ENCODE measurements at places on chromosomes 3 and 15. TPM values are rescaled to one million over a fixed set of nuclear protein-coding genes. Genes with fewer than 3 reads are reported as not detected.

DNA sequence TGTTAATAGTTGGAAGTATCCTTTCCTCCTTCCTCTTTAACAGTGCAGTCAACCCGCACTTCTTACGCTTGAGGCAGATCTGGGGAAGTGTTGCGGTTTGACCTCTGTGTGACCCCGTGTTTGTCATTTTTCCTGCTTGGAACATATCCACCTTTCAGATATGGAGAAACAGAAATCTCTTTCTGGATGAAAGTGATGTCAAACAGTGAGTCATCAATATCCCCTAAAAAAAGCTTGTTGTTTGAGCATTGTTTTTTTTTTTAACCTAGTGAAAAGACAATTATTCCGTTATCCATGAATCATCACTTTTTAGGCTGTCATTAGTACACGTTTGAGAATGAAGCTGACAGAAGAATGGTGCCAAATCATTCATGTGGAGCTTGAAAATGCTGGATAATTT lies 293.7 kb downstream of the ARPP21 start:
- peaks cover 3% of the 10 kb centered on the region for H3K27me3 ChIP-seq
- H3K36me3 ChIP-seq: no peaks in the 10 kb centered on the region
- DNase-seq: no peak
- no peak overlapping the region for H3K4me3 ChIP-seq
- no peak overlapping the region for H3K27ac ChIP-seq
- H3K4me1 ChIP-seq: no peaks in the 10 kb centered on the region

GRCh38 chr3:141553055-141553454 lies 66.2 kb downstream of the RASA2 start:
- H3K4me3 ChIP-seq: peak overlapping the region; percentile 69
- H3K4me1 ChIP-seq: peaks cover 42% of the 10 kb centered on the region
- H3K27ac ChIP-seq: peak overlapping the region; percentile 90

DNA sequence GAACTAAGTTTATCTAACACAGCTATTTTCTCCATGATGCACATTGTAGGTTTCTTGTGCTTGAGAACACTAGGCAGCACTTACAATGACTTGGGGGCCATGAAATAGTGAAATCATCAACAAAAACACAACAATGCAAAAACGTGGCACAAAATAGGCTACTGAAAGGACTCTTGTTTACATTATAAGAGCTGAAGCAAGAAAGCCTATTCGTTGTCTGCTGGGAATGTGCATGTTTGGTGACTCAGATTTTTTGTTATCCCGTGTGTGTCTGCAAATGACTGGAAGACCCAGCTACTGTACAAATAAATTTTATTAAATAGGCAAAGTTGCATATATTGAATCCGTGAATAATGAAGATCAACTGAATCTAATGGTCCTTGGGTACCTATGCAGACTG lies 85.0 kb downstream of the TCF12 start:
- no peaks in the 10 kb centered on the region for H3K4me1 ChIP-seq
- DNase-seq: no peak
- H3K27me3 ChIP-seq: no peaks in the 10 kb centered on the region
- no peak overlapping the region for H3K27ac ChIP-seq
- no peak overlapping the region for H3K4me3 ChIP-seq

- peaks cover 30% of the 10 kb centered on the region for H3K4me1 ChIP-seq
- peaks cover 5% of the 10 kb centered on the region for H3K36me3 ChIP-seq
- no peak overlapping the region for H3K27ac ChIP-seq
- no peaks in the 10 kb centered on the region for H3K27me3 ChIP-seq
These were observed 16.4 kb downstream of the APBA2 start for GRCh38 chr15:28901987-28902745.

DNA sequence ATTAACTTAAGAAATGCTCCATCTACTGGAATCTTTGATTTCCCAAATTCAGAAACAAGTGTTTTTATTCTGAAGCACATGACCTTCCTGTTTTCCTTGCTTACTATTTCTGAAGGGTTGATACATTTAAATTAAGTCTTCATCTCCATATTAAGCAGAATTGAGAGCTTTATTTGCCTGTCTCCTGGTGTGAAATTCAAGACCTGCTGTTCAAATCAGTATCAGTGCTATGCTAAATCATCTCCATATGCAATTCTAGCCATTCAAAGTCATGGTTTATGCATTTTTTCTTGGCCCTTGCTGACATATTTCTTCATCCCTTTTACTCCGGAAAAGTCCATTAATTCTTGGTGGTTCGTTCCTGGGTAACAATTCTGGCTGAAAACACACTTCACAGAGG lies 195.4 kb downstream of the ATP8B4 start:
- peaks cover 40% of the 10 kb centered on the region for H3K36me3 ChIP-seq
- H3K27ac ChIP-seq: no peak overlapping the region
- no peak for DNase-seq
- no peaks in the 10 kb centered on the region for H3K4me1 ChIP-seq
- H3K4me3 ChIP-seq: no peak overlapping the region

GRCh38 chr3:128427872-128428822 lies 38.5 kb downstream of the DNAJB8 start:
- H3K27ac ChIP-seq: no peak overlapping the region
- peaks cover 2% of the 10 kb centered on the region for H3K4me1 ChIP-seq
- H3K27me3 ChIP-seq: peaks cover 37% of the 10 kb centered on the region
- no peak overlapping the region for H3K4me3 ChIP-seq
- no peak for DNase-seq

GRCh38 chr3:136931606-136932005 lies 26.2 kb upstream of the IL20RB start:
- H3K27me3 ChIP-seq: no peaks in the 10 kb centered on the region
- peaks cover 6% of the 10 kb centered on the region for H3K4me1 ChIP-seq
- peaks cover 53% of the 10 kb centered on the region for H3K36me3 ChIP-seq
- H3K4me3 ChIP-seq: no peak overlapping the region
- no peak for DNase-seq

DNA sequence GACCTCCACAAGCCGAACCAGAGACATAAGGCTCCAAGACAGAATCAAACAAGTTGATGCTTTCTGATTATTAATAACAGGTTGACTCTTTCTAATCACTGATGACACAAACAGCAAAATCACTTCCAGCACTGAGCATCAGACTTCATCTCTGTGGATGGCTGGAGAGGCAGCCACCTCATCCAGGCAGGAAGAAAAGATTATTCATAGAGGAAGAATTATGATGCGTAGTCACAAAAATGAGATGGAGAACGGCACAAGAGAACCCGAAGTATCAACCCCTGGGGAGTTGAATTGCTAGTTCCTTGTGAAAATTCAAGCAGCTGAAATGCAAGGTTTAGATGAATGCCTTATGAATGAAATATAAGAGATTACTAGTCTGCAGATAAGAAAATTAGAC lies 49.9 kb upstream of the LMCD1 start:
- no peaks in the 10 kb centered on the region for H3K36me3 ChIP-seq
- H3K27me3 ChIP-seq: peaks cover 8% of the 10 kb centered on the region
- no peaks in the 10 kb centered on the region for H3K4me1 ChIP-seq
- H3K27ac ChIP-seq: no peak overlapping the region
- no peak for DNase-seq

- no peaks in the 10 kb centered on the region for H3K27me3 ChIP-seq
- no peaks in the 10 kb centered on the region for H3K36me3 ChIP-seq
- no peaks in the 10 kb centered on the region for H3K4me1 ChIP-seq
- H3K27ac ChIP-seq: no peak overlapping the region
- no peak for DNase-seq
These were observed 184.0 kb downstream of the MAGI1 start for GRCh38 chr3:65854606-65855304.

DNA sequence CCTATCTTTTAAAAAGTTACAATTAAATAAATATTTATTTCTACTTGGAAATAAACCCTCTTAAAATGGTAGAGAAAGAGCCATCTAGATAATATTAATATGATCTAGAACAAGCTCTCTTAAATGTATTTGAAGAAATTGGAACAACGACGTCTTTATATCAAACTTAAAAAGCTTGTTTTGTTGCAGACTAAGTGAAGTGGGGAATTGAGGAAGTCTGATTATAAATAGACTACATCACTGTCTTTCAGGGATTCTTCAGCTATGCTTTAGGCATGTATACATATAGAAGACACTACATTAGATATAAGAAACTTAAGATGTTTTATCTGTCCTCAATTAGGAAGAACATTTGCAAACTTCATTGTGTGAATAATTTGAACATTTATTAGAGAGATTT lies 1.8 kb downstream of the BCHE start:
- no peak overlapping the region for H3K27ac ChIP-seq
- no peaks in the 10 kb centered on the region for H3K27me3 ChIP-seq
- no peaks in the 10 kb centered on the region for H3K36me3 ChIP-seq
- no peak overlapping the region for H3K4me3 ChIP-seq
- no peak for DNase-seq

GRCh38 chr15:43134157-43134635 lies 810 bp downstream of the TMEM62 start:
- H3K27ac ChIP-seq: peak overlapping the region; percentile 93

DNA sequence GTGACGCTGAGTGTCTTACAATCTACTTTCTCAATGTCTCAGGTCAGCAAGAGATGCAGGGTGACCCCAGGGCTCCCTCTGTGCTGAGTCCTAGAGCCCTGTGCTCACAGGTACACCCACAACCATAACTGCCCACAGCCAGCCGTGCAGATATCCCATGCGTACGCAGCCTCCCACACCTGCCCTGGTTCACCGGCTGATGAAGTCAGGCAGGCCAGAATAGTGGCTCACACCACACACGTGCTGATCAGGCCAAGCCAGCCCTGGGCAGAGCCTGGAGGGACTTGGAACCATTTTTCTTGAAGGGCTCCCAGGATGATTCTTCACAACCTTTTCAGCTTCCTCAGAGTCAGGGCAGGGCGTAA lies 63.6 kb upstream of the RPL32 start:
- no peaks in the 10 kb centered on the region for H3K27me3 ChIP-seq
- H3K4me1 ChIP-seq: peaks cover 8% of the 10 kb centered on the region
- H3K4me3 ChIP-seq: no peak overlapping the region
- DNase-seq: no peak
- no peak overlapping the region for H3K27ac ChIP-seq

GRCh38 chr3:169998668-169999131 lies 32.1 kb downstream of the SEC62 start:
- H3K4me1 ChIP-seq: peaks cover 13% of the 10 kb centered on the region
- no peak overlapping the region for H3K4me3 ChIP-seq
- no peaks in the 10 kb centered on the region for H3K27me3 ChIP-seq
- DNase-seq: no peak
- peaks cover 20% of the 10 kb centered on the region for H3K36me3 ChIP-seq

GRCh38 chr3:47041114-47041513 lies 61.6 kb downstream of the NBEAL2 start:
- no peak for DNase-seq
- H3K27me3 ChIP-seq: no peaks in the 10 kb centered on the region
- H3K36me3 ChIP-seq: peaks cover 37% of the 10 kb centered on the region
- no peak overlapping the region for H3K4me3 ChIP-seq

GRCh38 chr3:143183665-143183964 lies 64.0 kb downstream of the CHST2 start:
- no peak for DNase-seq
- H3K27ac ChIP-seq: no peak overlapping the region

DNA sequence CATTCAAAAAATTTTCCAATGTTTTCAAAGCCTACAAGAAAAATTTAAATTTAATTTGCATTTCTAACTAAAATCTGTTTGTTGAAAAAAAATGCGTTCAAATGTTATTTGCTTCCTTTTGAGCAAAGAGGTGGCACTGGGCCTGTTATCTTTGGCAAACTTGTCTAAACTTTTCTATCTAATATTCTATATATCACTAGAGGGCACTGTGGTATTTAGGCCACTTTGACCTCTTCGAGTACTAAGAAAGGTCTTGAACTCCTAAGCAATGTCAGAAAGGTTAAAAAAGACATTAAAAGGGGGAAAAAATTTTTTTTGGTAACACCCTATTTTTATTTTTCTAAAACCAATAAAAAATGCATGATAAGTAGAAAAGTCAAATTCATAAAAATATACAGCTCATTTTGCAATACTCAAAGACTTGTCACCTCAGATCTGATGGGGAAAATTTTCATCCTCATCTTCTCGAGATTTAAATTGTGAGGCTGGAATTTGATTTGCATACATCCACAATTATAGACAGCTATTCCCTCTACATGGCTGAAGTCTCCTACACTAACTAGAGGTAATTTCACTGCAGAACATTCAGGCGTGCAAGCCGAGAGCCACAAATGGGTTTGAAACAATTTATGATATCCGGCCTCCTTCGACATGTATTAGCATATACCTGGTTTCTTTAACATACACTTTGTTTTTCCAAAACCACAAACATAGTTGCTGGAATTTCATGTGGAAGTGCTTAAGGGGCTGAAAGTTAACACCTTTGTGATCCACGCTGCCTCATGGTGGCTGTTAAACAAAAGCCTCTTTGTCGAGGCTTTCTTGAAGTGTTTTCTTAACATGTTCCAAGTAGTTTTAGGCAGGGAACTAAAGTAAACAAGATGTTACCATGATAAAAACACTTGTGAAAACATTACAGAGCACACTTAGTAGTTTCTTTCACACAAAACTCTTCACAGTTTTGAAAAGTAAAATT lies 576.4 kb downstream of the FOXP1 start:
- no peak for DNase-seq
- peaks cover 47% of the 10 kb centered on the region for H3K4me1 ChIP-seq
- H3K36me3 ChIP-seq: peaks cover 10% of the 10 kb centered on the region
- no peak overlapping the region for H3K27ac ChIP-seq
- H3K27me3 ChIP-seq: no peaks in the 10 kb centered on the region

DNA sequence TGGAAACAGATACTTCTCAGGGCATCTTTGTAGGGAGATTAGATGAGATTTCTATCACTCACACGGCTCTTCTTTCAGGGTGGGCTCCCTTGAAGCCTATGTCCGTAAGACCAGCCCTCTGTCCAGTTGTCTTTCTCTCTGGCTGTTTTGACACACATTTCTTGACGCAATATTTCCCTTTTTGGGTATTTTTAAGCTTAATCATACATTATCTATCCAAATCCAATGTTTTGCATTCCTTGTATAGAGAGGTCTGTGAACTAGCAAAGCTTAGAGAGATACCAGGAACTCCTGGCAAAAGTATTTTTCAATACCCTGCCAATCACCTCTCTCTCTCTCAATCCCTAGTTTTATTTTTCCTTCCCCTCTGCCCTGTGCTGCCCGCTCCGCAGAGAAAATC lies 79.3 kb downstream of the EOMES start:
- no peak for DNase-seq
- H3K4me3 ChIP-seq: no peak overlapping the region
- H3K36me3 ChIP-seq: peaks cover 5% of the 10 kb centered on the region
- H3K27ac ChIP-seq: no peak overlapping the region
- peaks cover 11% of the 10 kb centered on the region for H3K4me1 ChIP-seq
- peaks cover 5% of the 10 kb centered on the region for H3K27me3 ChIP-seq

GRCh38 chr15:43899928-43900327 lies 73.1 kb downstream of the WDR76 start:
- peaks cover 1% of the 10 kb centered on the region for H3K36me3 ChIP-seq
- H3K4me3 ChIP-seq: no peak overlapping the region
- DNase-seq: no peak
- peaks cover 2% of the 10 kb centered on the region for H3K4me1 ChIP-seq
- no peaks in the 10 kb centered on the region for H3K27me3 ChIP-seq
- H3K27ac ChIP-seq: no peak overlapping the region

GOLIM4 gene
- 3.2 TPM for total RNA-seq

SI gene
- total RNA-seq: not detected

SLC22A14 gene
- 0.22 TPM for total RNA-seq

KCNH8 gene
- not detected for total RNA-seq

GOLGA8Q gene
- 13.1 TPM for total RNA-seq

SPINK8 gene
- not detected for total RNA-seq

SOX14 gene
- not detected for total RNA-seq

MRAS gene
- 1.0 TPM for total RNA-seq

DAZL gene
- total RNA-seq: not detected

All from activated naive CD8-positive, alpha-beta T cell treated with anti-CD3 and anti-CD28 coated beads, Interleukin-2, amount 10 ng/mL, durations not matched to agents 7 days and 5 days (primary cell).